DMS79 treated with DMSO at 0.1 percent for 48 hours (cell line): ENCODE measurements at places on chromosomes 12 and 14.
A peak's percentile ranks its signal among the peaks of the same experiment; 100 is the strongest.

DNA sequence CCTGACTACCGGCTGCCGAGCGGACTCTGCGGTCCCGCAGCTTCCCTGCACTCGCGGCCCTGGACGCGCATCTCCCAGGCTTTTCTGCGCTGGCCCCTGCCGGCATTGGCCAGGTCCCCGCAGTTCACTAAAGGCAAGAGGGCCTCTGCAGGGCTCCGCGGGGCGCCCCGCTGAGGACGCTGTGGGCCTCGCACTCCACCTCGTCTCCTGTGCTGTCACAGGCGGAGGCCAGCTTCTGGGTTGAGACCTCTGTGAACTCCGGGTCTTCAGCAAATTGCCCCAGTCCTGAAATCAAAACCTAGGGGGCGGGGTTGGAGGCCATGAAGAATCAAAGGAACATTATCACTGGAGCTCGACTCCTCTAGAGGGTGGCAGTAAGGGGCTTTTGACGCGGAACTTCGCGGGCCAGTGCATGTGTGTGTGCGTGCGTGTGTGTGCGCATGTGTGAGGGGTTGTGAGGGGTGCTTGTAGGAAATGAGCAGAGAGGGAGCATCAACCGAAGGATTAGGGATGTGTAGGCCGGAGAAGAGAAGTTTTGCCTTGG lies 68.5 kb upstream of the CAPRIN2 start:
- DNase-seq: no peak

GRCh38 chr14:41960281-41960680 lies 353.6 kb downstream of the LRFN5 start:
- DNase-seq: no peak

GRCh38 chr14:74457565-74457895 lies 31.5 kb upstream of the SYNDIG1L start:
- DNase-seq: peak; percentile 60

- DNase-seq: peak; percentile 60
Observed at GRCh38 chr12:96466939-96467751, 22.2 kb upstream of the CFAP54 start.

GRCh38 chr14:104639885-104640548 lies 35.4 kb upstream of the TMEM179 start:
- DNase-seq: peak; percentile 82

- DNase-seq: no peak
Observed at GRCh38 chr12:93167841-93168492, 209.8 kb upstream of the NUDT4 start.

- peak; percentile 42 for DNase-seq
Observed at GRCh38 chr12:115444346-115444745, 760.4 kb upstream of the TBX3 start.

DNA sequence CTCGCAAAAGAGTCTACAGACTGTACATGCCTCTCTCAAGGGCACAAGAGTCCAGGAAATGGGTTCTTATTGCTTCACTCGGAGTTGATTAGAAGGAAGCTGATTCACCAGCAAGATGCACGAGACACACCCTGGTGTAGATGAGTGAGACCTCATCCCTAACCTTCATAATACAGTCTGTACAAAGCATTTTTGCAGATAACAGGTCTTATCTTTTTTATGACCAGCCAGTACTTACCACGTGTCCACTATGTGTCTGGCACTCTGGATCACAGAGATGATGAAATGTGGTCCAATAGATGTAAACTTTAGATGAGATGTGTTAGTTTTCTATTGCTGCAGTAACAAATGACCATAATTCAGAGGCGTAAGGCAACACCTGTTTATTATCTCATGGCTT lies 53.4 kb upstream of the PWP1 start:
- DNase-seq: no peak

DNA sequence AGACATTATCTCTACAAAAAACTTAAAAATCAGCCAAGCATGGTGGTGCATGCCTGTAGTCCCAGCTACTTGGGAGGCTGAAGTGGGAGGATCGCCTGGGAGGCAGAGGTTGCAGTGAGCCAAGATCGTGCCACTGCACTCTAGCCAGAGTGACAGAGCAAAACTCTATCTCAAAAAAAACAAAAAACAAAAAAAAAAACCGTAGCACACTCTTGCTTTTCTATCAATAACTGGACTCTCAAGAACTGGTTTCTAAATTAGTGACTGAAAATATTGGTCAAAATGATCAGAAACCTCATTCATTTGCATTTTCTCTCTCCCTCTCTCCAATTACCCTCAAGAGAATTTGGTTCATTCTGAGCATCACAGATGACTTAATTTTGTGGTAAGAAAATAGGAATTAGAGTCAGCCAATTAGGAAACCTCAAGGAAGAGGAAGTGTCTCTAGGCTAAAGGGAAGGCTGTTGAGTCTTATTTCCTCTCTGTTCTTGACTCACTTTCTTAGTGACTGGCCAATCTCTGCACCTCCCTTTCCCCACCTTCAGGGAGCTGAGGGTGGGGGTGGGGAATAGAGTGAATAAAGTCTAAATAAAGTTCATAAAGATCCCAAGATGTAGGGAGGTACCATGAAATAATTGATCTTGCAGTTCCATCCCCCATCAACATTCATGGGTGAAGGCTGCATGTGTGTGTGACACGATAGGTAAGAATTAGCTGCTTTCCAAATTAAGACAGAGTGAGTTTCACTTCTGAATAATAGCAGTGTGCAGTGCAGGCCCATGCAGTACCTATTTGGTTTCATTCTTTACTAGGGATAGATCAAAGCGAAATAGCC lies 6.8 kb upstream of the PSMA6 start:
- DNase-seq: no peak

GRCh38 chr12:52552055-52552454 lies 890 bp downstream of the KRT71 start:
- no peak for DNase-seq

DNA sequence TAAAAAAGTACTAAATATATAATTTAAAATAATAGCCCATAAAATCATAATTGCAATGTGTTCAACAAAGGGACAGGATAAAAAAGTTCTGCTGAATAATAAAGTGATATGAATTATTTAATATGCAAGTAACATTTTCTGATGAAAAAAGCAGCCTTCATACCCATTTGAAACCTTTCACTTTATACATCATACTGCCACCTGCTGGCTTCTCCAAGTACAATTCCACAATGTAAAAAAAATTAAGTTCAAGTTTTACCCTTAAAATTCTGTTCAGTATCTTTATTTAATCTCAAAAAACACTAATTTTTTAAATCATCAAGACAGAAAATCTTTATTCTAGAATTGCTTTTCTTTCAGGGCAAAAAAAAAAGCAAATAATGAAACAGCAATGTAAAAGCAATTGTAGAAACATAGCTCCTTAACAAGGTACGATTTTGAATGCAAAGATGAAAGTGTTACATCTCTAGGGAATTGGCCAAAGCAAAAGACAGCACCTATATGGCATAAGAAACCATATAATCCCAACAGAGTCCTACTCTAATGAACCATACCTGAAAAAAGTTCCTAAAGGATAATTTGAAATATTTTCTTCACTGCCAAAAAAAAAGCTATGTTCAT lies 15.0 kb downstream of the MDM1 start:
- DNase-seq: peak; percentile 38

DNA sequence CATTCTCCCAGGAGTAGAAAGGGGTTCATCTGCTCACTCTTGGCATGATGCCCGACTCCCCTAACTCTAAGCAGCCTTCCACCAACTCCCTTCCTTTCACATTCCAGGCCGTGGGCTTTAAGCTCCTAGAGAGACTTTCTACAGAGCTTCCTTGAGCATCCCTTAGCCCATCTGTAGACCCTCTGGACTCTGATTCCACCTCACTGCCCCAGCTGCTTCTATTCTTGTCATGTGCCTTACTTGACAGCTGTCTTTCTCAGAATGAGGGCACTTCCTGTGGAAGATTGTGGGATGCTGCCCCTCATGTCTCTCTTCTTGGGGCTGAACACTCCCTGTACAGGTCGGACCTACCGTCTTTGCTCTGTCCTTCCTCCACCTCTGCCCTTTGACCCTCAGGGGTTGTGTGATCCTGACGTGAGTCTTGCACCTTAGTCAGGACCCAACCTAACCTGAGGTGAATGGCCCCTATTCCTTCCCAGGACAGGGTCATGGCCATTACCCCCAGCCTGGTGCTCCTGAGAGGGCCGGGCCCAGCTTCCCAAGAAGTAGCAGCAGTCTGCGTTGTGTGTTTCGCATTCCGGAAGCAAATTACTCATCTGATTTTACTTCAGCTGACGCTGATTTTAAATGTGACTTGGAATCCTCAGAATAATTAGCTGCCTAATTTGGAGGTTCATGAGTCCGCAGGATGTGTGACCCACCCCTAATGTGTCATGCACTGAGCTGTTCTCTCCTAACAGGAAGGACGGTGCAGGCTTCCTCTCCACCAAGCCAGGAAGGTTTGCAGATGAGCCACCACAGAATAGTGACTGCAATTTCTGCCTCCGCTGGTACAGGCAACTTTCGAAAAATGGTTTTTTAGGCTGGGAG lies 2.7 kb upstream of the GALNT6 start:
- DNase-seq: no peak

DNA sequence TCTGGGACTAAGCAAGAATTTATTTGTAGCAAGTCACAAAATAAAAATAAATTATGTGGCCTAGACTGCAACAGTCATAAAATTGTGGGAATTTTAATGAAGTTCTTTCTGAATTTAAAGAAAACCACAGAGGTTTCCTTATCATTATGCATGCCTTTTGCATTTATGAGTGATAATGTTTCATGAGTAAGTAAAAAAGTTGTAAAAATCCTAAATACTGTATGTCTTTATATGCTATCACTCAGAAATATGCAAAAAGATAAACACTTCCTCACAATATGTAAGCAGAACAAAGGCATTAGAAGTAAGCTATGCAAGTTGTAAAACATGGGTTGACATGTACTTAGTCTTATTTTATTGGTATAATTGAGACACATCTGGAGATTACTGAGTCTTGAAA lies 239.4 kb upstream of the PDE3A start:
- DNase-seq: no peak

GRCh38 chr14:71742485-71742884 lies 189.7 kb upstream of the RGS6 start:
- DNase-seq: no peak

GRCh38 chr14:95316821-95317220 lies 2.9 kb downstream of the CLMN start:
- DNase-seq: no peak

- DNase-seq: no peak
Observed at GRCh38 chr12:103780093-103780440, 61.0 kb downstream of the NT5DC3 start.

- no peak for DNase-seq
Observed at GRCh38 chr12:76081909-76082308, 2.6 kb downstream of the NAP1L1 start.

GRCh38 chr14:52790756-52791222 lies 618 bp downstream of the GNPNAT1 start:
- DNase-seq: peak; percentile 56

DNA sequence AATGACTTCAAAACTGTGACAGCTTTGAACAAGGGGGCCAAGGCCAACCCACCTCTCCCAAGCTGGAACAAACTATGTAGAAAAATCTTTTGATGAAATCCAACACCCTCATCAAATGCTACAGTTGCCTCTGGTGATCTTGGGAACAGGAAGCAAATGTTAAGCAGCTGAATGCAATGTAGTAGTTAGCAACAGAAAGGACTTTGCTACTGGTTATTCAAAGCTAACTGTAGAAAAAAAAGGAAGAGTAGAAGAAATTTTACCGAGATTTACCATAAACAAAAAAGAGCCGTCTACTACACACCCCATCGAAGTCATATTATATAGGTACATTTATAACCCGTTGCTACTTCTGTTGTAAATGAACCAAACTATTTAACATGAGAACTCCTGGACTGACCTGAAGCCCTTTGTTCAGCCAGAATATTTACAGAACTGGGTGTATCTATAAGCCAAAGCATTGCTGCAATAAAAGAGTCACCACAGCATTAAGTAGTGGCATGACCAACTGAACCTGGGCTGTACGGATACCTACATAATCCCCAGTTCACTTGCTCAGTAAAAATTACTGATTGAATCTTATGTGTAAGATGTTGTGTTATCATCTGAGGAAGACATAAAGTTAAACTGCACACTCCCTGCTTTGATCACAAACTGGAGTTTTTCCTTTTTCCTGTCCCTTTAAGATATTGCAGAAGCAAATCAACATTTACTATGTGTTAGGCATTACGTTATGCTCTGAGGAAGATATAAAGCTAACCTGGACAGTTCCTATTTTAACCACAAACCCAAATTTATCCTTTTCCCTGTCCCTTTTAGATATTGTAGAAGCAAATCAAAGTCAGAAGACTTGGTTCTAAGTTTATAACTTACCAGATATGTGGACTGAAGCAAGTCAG lies 25.1 kb downstream of the SYNJ2BP start:
- DNase-seq: no peak

GRCh38 chr12:85765453-85765869 lies 70.7 kb downstream of the RASSF9 start:
- no peak for DNase-seq

DNA sequence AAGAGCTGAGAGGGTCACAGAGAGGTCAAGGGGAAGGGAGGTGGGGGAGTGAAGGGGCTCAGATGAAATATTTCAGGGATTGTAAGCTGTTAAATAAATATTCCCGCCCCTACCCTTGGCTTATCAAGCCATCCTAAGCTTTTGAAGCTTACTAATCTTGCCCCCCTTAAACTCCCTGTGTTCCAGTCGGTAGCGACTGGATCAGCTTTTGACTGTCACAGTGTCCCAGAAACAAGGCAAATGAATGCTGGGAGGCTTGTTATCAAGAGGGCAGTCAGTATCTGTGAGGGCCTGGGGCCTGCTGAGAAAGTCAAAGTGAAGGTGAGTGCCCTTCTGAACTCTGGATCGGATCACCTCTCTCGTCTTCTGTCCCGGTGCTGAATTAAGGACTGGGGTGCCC lies 128.1 kb downstream of the DACT1 start:
- DNase-seq: no peak

DNA sequence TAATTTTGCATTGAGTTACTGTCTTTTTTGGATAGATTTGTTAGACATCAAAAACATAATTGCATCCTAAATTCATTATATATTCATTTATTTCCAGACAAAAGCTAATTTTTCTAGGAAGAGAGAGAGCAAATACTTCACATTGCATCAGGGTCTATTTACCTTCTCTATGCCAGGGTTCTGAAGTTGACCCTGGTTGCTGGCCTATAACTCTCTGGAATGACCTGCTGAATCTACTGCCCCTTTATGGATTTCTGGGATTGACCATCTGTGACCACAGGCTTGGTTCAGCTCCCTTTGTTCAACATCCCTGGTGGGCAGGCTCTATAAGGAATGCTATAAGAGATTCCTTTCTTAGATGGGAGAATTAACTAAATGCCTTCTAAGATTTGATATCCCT lies 414.8 kb upstream of the STXBP6 start:
- DNase-seq: no peak

DNA sequence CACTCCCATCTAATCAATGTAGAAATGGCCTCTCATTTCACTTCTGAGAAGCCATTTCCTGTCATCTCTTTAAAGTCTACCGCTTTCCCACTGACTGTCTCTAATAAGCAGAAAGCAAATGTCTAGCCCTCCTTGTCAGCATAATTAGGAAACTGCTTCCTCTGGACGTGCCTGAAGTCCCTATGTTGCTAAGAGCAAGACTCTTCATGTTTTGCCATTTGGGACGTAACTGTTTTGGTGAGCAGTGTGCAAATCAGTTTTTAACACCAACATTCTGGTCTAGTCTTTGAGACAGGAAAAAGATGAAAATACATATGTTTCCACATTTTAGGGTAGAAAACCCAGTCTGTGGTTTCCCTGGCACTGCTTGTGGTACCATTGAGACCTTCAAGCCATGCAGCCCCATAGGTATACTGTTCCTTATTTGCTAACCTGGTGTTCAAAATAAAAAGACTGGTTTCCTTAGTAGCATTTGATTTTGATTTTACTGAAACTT lies 22.2 kb downstream of the IFNG start:
- DNase-seq: no peak
